Activated CD8-positive, alpha-beta memory T cell treated with anti-CD3 and anti-CD28 coated beads for 1 hour (primary cell): ENCODE measurements at places on chromosomes 16 and 17.

DNA sequence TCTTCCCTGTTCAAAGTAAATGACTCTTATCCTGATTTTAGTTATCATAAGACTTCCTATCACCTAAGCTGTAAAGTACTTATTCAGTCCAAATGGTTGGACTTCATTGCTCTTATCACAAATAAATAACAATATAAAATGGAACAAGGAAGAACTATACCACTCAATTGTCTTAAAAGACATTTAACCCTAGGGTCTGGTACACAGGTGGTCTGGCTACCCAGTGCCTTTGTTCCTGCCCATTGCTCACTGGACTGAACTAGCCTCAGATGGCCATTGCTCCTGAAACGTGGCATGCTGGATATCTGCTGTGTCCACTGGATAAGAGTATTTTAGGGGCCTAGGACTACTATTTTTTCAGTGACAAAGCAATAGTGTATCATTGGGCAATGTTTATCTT, 574.3 kb upstream of the CA10 start:
- no peak for DNase-seq

DNA sequence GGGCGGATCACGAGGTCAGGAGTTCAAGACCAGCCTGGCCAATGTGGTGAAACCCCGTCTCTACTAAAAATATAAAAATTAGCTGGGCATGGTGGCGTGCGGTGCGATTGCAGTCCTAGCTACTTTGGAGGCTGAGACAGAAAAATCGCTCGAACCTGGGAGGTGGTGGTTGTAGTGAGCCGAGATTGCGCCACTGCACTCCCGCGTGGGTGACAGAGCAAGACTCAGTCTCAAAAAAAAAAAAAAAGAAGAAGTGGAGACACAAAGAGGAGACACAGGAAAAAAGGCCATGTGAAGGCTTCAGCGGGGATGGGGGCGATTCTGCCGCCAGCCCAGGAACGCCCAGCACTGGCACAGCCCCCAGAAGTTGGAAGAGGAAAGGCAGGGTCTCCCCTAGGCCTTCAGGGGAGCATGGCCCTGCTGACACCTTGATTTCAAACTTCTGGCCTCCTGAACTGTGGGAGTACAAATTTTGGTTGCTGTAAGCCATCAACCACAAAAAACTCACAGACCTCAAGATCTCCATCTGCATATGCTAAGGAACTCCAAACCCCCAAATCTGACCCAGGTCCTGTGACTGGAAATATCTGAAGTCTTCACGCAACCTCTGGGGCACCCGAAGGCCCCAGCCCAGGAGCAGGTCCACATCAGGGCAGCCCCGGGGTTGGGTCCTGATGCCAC, 7.0 kb downstream of the SGSH start:
- no peak for DNase-seq

DNA sequence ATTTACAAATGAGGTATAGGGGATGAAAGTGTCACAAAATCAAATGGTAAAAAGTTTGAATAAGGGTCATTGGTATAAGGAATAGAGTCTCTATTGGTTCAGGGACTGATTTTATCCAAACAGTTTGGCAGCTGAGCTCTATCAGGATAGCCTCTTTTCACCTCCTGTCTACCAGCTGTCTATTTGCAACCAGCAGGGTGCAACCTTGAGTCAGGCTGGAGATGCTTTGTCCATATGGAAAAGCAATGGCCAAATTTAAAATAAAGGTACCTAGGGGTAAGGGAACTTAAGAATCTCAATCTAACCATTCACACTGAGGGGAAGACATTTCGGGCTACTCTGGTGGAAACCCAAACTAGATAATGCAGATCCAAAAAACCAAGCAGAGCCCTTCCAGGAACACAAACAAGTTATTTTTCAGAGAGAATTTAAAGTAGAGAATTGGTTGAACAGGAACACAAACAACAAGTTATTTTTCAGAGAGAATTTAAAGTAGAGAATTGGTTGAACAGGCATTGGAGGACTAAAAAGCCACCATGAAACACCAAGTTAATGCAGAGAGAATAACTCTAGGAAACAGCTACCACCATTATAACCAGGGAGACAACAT, 12.6 kb upstream of the CA10 start:
- no peak for DNase-seq

- no peak for DNase-seq
Measured at GRCh38 chr16:7055443-7055842, 277.2 kb upstream of the RBFOX1 start.

DNA sequence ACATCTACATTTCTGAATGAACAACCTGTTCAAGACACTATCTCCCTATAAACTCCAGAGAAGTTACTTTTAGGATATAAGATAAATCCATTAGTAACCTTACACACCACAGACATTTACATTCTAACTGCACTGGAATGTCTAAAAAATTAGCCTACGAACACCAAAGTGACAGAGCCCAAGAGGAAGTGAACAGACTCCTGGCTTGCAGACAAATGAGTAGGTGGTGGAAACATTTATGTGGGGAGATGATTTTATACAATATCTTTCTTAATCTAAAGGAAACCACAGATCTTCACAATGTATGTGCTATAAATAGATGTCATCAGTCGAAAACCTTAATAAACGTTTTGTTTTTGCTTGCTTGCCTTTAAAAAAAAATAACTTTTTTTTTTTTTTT, 18.8 kb downstream of the ZNF652 start:
- DNase-seq: no peak

- no peak for DNase-seq
Measured at GRCh38 chr16:10978871-10979446, 34.6 kb downstream of the CLEC16A start.

DNA sequence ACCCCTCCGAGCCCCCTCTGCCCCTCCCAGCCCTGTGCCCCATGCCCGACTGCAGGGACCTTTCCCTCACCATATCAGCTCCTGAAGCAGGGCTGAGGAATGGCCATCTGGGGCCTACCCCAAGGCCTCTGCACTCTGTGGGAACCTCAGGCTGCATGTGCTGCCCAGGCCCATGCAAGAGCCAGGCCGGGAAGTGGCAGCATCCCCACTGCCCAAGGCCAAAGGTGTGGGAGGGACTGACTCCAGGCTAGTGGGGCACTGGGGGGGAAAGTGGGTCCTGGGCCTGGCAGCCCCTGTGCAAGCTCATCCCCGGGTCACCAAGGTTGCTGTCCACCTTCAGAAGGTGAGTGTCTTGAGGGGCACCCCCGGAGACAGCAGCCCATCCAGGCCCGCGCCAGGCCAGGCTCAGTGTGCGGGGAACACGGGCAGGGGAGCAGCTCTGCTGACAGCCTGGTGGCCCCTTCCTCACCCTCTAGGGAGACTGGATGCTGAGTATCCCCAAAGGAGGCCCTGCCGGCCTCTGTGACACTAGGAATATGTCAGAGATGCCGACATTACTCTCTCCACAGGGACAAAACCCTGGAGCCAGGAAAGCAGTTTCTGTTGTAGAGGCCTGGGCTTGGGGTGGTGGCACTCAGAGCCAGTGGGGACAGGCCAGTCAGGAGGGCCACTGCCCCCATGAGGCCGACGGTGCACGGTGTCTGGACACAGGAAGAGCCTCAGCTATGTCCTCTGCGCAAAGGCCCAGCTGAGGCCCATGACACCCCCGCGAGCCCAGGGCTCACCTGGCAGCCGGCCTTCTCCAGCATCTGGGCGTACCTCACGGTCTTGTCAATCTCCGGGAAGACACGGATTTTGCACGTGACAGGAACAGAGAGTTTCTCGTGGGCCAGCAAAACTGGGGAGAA, 3.3 kb downstream of the DUS1L start:
- DNase-seq: no peak

GRCh38 chr16:35011-35677, 18.3 kb downstream of the POLR3K start:
- DNase-seq: no peak

DNA sequence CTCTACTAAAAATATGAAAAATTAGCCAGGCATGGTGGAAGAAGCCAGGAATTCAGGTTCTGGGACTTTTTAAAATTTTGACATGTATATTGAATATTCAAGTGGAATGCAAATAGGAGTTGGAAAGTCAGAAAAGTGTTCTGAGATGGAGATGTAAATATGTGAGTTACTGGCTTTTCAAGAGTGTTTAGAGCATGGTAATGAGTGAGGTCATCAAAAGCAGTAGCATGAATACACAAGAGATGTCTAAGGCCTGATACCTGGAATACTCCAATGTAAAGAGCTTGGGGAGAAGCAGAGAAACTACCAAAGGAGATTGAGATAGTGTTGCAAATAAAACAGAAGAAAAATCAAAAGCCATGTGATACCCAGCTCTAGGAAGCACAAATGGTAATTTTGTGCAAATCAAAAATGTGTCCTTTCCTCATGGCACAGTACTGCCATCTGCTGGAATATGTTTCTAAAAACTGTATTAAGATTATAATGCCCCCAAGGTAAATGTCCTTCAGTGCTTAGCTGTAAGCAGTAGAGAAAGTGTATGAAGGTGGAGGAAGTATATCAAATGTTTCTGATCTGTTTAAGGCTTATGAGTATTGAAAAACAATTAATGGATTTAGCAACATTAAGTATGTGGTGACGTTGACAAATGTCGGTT, 908.4 kb downstream of the KCNJ18 start:
- no peak for DNase-seq

DNA sequence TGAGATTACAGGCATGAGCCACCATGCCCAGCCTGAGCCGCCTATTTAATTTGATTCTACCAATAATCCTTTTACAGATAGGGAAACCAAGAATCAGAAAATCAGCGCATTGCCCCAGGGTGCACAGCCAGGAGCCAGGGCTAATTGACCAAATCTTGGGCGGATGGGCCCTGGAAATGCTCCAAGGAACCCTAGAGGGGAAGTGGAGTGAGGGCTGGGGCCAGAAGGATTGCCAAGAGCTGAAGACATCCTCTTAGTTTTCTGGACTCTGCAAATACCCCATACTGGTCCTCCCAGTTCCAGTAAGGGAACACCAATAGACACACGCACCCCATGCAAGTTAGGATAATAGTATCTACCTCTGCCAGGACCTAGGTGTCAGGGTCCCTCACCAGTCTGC, 3.8 kb downstream of the FHOD1 start:
- no peak for DNase-seq

- DNase-seq: no peak
Measured at GRCh38 chr17:82107341-82107860, 9.4 kb upstream of the FASN start.

DNA sequence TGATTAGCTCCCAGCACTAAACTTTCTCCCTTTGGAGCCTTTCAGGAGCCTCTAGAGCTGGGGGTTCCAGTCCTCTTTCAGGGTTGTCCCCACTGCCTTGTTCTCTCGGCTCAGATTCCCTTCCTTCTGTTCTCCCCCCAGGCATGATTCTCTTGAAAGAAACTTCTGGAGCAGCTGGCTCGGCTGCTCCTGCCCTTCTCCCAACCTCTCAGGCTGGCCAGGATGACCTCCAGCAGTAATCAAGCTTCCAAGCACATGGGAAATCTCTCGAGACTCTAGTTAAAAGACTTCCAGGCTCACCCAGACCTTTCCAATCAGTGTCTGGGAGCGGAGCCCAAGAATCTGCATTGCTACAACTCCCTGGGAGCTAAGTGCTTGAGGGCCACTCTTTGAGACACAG, 3.6 kb downstream of the SDK2 start:
- no peak for DNase-seq

- no peak for DNase-seq
Measured at GRCh38 chr16:11604783-11605563, 18.3 kb upstream of the LITAF start.

DNA sequence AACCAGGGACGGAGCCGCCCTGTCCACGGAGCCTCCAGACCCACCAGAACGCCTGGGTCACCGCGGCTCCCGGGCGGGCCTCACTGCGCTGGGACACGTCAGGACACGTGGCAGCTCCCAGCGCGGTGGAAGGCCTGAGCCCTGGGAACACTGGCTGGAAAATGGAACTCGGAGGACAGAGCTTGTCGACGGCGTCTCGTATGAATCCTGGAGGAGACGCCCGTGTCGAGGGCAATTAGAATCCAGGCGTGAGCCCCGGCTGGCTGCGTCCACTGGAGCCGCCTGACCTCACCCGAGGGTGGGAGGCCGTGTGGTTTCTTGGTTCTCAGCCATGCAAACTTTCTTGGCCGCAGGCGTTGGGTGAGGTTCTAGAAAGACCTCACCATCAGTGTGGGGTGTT, 173.9 kb downstream of the LAT start:
- no peak for DNase-seq

GRCh38 chr16:26149364-26150190, 457.8 kb downstream of the HS3ST4 start:
- DNase-seq: no peak

DNA sequence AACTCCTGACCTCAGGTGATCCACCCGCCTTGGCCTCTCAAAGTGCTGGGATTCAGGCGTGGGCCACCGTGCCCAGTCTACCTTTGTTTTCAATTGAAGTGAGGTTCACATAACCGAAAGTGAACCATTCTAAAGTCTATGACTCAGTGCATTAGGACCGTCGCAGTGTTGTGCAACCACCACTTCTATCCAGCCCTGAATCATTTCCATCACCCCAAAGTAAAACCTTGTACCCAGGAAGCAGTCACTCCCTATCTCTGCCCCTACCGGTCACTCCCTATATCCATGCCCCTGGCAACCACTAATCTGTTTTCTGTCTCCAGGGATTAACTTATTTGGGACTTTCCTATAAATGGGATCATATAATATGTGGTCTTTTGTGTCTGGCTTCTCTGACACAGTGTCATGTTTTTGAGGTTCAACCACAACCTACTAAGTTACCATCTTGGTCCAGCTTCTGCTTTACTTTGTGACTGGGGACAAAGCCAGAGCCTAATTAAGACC, 28.3 kb upstream of the CDC42EP4 start:
- DNase-seq: no peak

DNA sequence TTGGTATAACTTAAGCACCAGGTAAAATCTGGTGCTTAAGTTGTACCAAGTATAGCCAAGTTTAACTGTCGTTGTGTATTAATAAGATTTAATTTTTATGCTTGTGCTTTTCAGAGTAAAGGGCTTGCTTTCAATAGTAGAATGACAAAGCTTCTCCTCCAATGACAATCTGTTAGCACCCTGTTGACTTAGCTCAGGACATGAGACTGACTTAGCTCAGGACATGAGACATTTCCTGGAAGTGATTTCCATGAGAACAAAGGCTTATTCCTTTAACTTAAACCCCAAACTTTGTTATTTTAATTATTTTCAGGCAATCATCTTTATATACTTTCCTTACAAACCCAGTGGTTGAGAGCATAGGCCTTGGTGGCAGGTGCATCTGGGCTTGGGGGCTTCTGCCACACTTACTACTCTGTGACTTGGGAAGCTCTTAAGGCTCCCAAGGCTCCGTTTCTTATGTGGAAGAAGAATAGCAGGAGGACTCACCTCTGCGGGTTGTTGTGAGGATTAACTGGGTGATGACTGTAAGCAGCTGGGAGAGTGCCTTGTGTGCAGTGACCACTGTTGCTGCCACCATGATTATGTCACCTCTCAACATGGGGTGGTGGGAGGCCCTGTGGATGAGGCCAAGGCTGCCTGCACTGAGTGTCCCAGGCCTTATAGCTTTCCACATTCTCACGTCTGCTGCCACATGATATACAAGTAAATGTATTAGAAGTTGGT, 59.4 kb upstream of the CMIP start:
- no peak for DNase-seq
